Activated T-helper 1 cell treated with anti-CD3 and anti-CD28 coated beads, Interleukin-2, amount 50 U/mL, for 16 hours (primary cell): ENCODE measurements at places on chromosomes 4 and X.

DNA sequence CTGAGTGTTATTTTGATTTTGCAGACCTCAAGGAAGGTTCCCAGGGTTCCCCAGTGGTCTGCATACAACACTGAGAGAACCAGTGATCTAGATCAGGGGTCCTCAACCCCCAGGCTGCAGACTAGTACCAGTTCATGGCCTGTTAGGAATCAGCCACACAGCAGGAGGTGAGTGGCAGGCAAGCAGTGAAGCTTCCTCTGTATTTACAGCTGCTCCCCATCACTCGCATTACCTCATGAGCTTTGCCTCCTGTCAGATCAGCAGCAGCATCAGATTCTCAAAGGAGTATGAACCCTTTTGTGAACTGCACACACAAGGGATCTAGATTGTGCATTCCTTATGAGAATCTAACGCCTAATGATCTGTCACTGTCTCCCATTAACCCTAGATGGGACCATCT, 28.5 kb downstream of the EDNRA start:
- DNase-seq = no peak

DNA sequence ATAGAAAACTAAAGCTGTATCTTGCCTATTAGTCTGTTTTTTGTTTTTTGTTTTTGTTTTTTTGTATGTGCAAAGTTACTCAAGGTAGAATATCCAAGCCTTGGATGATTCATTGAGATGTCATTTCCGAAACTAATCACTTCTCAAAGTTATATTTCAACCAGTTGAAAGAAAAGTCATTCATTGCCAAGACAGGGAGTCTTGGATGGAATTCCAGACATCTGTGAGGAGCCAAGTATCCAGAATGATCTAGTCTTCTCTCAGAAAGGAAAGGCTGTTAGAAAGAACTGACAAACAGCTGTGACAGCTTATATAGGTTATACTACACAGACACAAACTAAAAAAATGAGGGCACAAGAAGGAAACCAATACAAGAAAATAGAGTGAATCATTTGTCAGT, 141.1 kb upstream of the NDST3 start:
- no peak for DNase-seq

- no peak for DNase-seq
These were observed 759.9 kb downstream of the PDHA2 start for GRCh38 chr4:96599752-96600151.

DNA sequence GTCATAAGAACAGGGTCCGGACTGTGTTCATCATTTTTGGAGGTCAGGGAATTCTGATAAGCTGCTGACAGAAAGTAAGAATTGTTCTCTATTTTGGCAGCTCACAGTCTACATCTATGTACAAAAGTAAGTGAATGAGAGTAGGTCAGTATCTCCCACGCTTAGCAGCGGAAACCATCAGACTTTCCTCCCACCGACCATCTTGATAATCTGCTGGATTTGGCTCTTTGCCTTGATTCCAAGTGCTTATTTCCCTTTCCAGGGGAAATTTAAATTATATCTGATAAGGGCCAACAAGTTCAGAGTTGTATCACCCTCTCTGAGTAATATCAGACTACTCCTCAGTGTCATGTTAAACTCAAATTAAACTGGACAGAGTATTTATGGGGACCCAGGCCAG, 118.0 kb downstream of the CAMK2D start:
- no peak for DNase-seq

DNA sequence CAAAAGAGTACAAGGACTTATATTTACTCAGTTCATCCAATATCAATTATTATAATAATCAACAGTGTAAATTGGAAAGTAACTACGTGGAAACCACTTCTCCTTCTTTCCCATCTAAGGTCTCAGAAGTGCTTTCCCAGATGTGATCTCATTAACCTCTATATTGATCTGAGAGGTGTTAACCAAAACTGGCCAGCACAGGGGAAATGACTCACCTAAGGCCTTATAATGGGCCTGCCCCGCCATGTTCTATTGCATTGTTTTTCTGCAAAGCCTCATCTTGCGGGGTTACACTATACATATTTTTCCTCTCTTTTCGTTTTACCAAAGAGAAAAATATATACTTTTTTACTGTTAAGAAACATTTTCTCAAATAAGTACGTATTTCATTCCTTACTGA, 20.5 kb downstream of the RAB40A start:
- DNase-seq = no peak

- no peak for DNase-seq
These were observed 197.8 kb downstream of the EDA start for GRCh38 chrX:69813677-69814076.

GRCh38 chr4:151469970-151470369, 61.0 kb downstream of the FHIP1A start:
- DNase-seq = no peak

- no peak for DNase-seq
These were observed 123.9 kb downstream of the GC start for GRCh38 chr4:71659979-71660378.

GRCh38 chrX:3393178-3393577, 46.7 kb upstream of the MXRA5 start:
- DNase-seq = no peak

- no peak for DNase-seq
These were observed 1699.2 kb upstream of the IGFBP7 start for GRCh38 chr4:58809366-58809765.

- DNase-seq = no peak
These were observed 76.6 kb downstream of the CHIC2 start for GRCh38 chr4:53987761-53988171.

DNA sequence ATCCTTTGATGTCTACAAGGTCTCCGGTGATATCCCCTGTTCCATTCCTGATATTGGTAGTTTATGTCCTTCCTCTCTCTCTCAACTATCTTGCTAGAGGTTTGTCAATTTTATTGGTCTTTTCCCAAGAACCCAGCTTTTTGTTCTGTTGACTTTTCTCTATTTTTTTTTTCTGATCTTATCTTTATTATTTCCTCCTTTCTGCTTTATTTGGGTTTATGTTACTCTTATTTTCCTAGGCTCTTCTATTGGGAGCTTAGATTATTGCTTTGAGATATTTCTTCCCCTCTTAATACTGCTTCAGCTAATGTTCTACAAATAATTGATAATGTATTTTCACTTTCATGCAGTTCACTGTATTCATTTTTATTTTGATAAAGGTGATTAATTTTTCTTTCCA, 44.2 kb downstream of the EIF2S3 start:
- no peak for DNase-seq

DNA sequence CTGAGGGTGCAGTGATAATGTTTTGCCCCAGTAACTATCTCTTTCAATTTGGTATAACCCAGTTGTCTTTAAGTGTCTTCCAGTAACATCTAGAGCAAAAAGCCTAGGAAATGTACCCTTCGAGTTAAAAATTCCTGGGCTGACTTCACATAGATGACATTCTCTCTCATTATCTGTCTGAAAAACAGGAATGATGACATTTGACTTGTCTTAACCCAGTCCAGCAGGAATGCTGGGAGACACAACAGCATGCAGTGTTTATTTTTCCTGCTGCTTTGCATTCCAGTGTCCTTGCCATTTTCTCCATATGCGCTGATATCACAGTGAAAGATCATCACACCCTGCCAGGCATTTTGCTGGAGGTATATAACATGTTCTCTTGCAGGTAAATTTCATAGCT, 130.0 kb downstream of the SOWAHB start:
- no peak for DNase-seq

DNA sequence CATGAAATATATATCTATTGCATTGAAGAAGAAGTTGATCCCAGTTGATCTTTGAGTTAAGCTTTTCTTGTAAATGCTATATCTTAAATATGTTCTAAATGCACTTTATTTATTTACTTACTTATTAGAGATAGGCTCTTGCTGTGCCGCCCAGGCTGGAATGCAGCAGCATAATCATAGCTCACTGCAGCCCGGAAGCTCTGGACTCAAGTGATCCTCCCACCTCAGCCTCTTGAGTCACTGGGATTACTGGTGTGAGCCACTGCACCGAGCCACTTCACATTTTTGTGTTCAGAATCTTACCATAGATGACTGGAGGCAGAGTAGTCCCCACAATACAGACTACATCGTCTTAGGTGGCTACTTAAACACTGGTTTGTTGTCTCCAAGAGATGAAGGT, 324.3 kb upstream of the SLIT2 start:
- no peak for DNase-seq

DNA sequence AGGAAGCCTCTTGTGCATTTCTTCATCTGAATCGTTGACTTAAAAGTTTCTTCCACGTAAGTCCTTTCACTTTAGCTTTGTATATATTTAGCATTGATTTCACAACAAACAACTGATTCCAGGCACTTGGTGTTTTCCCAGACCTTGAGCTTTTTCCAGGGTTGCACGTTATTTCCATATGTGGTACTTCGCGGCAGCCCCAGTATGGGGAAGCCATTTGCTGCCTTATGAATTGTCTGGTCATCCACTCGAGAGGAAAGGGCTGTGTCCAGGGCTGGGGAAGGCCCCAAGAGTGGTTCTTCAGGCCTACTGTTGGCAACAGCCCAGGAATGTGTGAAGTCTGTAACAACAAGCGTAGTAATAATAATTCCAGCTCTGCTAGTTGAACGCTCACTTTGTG, 2.8 kb upstream of the TLR8 start:
- no peak for DNase-seq

GRCh38 chr4:17997129-17997528, 24.4 kb downstream of the LCORL start:
- no peak for DNase-seq

DNA sequence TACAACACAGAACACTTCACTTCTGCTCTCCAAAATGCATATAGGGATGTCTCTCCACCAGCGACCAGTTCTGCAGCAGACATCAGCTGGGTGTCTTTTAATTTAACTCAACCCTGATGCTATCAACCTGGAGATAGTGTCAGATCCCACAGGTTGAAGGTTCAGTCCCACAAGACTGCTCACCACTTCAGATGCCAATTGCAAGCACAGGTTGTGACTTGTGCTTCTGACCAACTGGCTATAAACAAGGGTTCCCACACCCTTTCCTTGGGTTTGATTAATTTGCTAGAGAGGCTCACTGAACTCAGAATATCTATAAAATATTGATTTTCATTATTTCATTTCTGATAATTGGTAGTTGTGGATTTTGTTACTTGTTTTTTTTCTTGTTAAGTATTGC, 177.4 kb upstream of the HS3ST1 start:
- DNase-seq = no peak

DNA sequence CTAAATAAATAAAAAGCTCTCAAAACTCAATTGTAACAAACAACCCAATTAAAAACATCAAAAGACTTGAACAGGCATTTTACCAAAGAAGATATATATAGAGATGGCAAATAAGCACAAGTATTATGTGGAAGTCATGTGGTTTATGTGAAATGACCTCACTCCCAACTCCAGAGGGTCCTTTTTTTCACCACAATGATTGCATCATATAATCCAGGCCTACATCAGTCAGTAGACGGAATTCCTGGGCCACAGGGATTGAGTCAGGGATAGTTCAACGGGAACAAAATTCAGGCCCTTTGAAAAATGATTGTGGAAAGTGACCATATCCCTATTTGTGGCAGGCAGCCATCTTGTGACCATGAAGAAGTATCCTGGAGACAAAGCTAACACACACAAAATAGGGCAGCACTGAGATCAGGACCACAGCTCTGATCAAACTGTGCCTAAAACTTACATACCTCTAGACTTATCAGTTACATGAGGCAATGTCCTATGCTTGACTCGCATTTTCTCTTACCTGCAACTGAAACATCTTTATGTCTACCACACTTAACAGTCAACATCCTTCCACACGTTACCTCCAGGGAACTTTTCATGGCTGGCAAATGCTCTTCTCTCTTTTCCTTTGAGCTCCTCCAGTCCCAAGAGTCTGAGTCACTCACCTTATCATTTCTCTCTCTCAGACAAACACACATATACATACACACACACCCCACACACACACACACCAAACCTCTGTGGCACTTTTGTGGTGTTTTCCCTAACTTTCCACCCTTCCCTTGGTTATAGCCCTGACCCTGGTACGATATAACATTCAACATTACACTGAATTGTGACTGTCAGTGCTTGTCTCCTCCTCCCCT, 113.5 kb downstream of the PHF8 start:
- DNase-seq = no peak

DNA sequence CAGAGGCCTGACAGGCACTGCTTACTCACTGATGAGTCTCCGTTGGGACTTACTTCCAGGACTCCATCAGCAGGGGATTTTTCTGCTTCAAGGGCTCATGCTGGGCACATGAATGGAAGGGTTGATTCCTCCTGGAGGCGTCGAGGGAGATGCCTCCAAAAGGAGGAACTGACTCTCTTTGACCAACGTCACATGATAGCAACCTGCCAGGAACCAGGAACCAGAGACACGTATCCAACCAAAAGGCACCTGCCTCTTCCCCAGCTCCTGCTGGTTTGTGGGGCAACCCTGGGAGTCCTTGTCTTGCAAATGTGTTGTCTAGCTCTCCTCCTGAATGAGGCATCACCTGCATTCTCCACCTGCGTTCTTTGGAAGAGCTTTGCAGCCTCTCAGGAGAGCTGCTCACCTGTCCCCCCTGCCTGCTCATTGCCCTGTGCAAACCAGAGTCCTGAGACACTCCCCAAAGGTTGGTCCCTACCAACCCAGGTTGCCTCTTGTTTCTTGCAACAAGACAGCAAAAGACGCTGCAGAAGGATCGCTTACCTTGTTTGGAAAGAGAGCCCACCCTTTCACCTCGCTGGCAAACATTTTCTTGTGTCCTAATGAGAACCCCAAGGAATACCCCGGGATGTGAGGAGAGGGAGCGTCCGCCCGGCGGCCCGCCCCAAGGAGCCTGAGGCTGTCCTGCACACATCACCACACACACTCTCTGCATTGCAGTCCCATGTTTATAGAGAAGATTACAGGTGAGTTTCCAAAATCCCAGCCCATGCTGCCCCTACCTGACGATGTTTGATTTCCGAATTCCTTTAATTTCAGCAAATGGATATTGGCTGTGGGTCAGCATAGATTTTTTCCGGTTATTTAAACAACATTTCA, 30.5 kb upstream of the SHOX start:
- no peak for DNase-seq

DNA sequence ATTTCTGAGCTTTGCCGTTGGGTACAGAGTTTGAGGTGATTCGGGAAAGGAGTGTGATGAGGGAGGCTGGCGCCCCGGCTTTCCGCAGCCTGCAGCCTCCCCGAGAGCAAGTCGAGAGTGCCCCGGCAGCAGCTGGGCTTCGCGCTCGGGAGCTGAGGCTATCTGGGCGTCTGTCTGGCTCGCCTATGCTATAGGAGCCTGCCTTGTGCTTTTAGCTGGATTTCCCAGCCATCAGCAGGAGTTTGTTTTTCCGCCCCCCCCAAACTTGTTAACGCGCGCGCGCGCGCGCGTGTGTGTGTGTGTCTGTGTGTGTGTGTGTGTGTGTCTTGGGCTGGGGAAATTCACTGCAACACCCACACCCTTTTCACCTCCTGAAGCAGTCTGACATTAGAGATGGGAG, 765 bp upstream of the DGKK start:
- DNase-seq = no peak

DNA sequence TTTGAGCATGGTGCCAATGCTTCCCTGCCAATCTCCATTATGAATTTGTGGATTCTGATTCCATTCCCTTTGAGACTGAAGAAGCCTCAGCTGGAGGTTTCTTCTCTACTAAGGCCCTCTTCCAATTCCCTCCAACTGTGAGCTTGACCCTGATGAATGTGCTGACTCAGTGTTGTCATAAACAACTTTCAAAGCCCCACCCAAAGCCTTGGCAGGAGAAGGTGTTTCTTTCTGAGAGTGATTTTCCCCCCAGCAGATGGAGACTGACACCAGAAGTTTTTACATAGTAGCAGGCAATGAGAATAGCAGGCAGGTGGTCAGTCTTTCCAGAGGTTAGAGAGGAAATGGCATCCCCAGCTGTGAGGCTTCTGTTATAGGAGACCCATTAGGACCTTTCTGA, 53.1 kb downstream of the OCRL start:
- DNase-seq = no peak
